Stimulated activated CD4-positive, alpha-beta T cell treated with anti-CD3 and anti-CD28 coated beads, Interleukin-12 subunit alpha, Interleukin-12 subunit beta, amount 100 ng/mL, for 24 hours (primary cell): ENCODE measurements at places on chromosomes 3 and 15.

DNA sequence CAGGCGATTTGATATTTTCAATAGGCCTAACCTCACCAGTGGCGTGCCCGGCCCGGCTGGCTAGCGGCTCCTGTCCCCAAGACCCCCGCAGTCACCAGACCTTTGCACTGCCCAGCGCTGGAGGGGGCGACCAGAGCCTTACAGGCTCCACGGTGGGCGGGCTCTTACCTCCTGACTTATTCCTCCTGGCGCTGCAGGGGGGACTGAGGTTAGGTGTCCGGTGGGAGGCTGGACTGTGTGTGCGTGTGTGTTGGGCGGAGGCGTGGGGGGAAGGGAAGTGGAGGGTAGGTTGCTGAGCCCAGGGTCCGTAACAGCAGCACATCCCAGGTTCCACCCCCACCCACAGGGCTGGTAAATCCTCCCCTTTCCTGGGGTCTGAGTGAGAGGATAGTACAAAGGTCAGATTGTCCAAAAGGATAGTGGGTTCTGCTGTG is 27.5 kb upstream of the THRB start:
- no peak for DNase-seq

- no peak for DNase-seq
Observed at GRCh38 chr15:67788986-67789385, 36.3 kb upstream of the SKOR1 start.

DNA sequence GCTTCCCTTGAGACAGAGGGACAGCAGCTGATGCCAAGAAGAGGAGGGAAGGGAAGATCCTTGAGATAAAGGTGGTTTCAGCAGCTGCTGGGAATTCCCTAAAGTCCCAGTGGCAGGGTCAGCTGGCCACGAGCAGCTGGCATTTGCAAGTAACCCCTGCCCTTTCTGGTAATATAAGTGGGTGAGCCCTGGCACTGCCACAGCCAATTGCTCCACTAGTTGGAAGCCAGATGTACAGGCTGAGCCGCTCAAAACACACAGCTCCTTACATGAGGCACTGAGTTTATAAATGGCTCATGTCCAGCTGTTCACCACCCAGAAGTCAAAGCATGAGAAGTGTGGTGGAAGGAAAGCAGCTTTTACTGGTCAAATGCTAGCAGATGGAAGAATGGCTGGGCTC is 35.4 kb downstream of the PRR20G start:
- no peak for DNase-seq

- no peak for DNase-seq
Observed at GRCh38 chr3:171068658-171069057, 42.1 kb upstream of the SLC2A2 start.

GRCh38 chr3:35392187-35392586 is 247.1 kb upstream of the ARPP21 start:
- DNase-seq = no peak

DNA sequence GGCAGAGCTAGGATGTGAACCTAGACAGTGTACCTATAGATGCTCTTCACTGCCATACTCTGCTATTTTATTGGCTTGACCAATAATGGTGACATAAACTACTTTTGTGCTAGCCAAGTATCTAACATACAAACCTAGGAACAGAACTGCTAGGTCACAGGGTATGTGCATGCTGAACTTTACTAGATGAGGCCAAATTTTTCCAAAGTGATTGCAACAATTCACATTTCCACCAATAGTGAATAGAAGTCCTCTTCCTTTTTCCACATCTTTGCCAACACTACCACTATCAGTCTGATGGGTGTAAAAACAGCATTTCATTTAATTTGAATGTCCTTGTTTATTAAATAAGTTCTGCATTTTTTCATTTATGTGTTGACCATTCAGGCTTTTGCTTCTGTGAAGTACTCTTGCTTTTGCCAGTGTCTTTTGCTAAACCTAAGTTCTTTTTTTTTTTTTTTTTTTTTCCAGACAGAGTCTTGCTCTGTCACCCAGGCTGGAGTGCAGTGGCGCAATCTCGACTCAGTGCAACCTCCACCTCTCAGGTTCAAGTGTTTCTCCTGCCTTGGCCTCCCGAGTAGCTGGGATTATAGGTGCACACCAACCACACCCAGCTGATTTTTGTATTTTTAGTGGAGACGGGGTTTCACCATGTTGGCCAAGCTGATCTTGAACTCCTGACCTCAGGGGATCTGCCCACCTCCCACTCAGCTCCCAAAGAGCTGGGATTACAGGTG is 54.1 kb downstream of the DCAF1 start:
- DNase-seq = no peak

DNA sequence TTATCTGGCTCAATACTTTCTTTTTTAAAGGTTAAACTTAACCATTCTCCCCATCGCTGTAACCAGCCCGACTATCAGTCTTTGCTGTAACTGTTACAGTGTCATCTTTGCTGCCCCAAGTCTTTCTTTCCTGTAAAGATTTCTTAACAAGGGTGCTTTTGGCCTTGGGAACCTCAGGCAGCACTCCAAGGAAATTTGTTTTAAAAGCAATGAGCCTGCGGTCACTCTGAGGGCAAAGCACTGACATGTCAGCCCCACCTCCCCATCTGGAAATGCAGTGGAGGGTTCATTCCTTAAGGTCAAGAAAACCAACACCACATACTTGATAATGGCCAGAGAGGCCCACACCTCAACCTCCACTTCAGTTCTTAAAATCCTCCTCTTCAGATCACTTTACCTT is 3.2 kb downstream of the TRANK1 start:
- no peak for DNase-seq

DNA sequence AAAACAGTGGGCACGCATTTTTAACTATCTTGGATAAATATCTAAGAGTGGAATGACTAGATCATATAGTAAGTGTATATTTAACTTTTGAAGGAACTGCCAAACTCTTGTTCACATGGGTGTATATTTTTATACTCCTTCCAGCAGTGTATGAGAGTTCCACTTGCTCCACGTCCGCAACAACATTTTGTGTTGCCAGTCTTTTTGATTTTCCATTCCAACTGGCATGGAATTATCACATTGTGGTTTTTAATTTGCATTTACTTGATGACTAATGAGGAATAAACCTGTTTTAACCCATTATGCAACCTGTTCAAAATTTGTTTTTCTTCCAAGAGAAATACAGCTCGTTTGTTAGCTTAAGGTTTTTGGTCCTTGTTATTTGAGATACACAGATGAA is 51.6 kb downstream of the ZNF621 start:
- DNase-seq = no peak

GRCh38 chr3:128568602-128569490 is 75.8 kb upstream of the GATA2 start:
- no peak for DNase-seq

- DNase-seq = no peak
Observed at GRCh38 chr3:42745291-42745745, 27.7 kb downstream of the CCDC13 start.

DNA sequence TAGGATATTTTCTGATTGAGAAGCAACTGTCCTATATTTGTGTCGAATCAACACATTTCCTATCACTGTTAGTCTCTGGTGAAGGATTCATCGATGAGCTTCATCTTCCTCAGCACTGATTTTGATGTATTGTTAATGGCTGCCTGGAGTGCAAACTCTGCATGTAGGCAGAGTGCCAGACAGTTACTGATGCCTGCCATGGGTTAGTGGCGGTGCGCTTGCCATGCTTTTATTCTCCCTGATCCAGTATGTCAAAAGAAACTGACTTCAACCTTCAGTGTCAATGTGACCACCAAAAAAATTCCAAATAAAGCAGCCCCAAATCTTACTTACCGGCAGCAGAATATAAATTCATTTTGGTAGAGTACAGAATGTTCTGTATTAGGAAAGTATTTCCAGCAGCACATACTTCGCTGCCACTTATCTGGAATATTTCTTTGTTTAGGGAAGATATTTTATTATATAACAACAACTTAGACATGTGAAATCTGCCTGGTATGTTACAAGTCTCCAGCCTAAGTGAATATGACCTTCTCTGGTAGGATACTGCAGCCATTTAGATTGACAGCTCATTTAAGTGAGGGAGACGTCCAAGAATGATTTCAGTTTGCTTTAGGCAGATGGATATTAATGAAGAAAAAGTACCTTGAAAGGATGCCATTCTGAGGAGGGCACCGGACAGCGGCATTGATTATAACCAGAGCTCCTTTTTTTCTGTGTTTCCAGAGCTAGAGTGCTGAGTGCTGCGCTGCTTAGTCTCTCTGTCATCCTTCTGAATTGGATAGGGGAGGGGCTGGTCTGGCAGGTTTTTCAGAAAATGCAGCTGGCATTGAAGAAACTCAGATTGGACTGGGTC is 59.9 kb downstream of the ARHGEF26 start:
- DNase-seq = no peak

DNA sequence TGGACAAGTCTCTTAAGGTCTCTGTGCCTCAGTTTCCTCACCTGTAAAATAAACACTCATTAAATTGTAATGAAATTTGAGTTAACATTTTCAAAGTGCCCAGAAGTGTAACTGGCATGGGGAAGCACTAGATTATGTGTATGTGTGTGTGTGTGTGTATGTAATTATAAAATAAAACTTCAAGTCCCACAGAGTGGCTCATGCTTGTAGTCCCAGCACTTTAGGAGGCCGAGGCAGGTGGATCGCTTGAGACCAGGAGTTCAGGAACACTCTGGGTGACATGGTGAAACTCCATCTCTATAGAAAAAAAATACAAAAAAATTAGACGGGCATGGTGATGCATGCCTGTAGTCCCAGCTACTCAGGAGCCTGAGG is 403.4 kb downstream of the IL5RA start:
- DNase-seq = no peak

GRCh38 chr3:75220932-75221331 is 443.2 kb upstream of the FRG2C start:
- DNase-seq = no peak

DNA sequence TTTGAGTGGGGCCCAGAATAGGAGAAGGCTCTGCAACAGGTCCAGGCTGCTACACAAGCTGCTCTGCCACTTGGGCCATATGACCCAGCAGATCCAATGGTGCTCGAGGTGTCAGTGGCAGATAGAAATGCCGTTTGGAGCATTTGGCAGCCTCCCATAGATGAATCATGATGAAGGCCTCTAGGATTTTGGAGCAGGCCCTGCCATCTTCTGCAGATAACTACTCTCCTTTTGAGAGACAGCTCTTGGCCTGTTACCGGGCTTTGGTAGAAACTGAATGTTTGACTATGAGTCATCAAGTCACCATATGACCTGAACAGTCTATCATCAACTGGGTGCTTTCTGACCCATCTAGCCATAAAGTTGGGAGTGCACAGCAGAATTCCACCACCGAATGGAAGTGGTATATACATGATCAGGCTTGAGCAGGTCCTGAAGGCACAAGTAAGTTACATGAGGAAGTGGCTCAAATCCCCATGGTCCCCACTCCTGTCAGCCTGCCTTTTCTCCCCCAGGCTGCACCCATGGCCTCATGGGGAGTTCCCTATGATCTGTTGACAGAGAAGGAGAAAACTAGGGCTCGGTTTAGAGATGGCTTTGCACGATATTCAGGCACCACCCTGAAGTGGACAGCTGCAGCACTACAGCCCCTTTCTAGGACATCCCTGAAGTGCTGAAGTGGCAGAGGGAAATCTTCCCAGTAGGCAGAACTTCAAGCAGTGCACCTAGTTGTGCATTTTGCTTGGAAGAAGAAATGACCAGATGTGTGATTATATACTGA is 971.4 kb downstream of the MCTP2 start:
- no peak for DNase-seq

GRCh38 chr3:30356866-30357753 is 249.3 kb upstream of the TGFBR2 start:
- DNase-seq = no peak
